ENCODE measurements at places on chromosomes 12 and 14.

DNA sequence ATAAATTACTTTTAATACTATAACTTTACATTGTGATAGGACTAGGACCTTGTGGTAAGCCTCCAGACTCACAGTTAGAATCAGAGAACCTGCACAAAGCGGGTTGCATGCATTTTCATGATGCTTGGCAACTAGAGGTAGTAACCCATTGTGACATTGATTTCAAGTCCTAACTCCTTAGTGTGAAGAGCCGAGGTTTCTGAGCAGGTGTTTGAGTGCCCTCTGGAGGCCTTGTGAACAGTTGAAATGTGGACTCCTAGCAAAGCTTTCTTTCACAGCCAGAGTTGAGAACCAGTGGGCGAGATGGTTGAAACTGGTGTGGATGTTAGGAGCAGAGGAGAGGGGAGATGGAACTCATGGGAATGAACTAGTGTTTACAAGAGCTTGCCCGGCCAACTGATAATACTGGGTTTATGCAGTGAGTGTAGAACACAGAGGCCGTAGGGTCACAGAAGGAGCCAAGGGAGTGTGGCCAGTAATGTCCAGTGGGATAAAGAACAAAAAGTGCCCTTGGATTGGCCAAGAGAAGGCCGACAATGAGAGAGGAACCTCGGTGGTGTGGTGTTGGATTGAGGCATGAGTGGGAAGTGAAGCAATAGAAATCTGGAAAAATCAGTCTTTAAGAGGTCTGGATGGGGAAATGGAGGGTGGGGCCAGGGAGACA, 10.9 kb downstream of the ZNF664 start:
- peak; percentile 20 for DNase-seq

DNA sequence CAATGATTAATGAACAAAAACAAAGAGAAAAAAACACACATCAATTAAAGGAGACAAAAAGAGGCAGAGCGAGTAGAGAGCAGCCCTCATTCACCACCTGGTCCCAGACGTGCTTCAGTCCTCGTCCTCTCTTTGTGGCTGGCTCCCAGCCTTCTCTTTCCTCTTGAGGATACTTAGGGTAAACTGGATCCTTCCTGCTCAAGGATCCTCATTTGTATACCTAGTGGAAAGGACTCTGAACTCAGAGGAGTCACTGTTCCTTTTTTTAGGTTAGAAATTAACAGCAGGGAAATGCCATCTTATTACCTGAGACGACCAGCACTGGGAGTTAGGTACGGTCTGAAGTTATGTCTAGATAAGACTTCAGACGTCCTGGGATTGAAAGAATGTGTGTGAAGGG, 9.7 kb downstream of the MLEC start:
- no peak for DNase-seq

DNA sequence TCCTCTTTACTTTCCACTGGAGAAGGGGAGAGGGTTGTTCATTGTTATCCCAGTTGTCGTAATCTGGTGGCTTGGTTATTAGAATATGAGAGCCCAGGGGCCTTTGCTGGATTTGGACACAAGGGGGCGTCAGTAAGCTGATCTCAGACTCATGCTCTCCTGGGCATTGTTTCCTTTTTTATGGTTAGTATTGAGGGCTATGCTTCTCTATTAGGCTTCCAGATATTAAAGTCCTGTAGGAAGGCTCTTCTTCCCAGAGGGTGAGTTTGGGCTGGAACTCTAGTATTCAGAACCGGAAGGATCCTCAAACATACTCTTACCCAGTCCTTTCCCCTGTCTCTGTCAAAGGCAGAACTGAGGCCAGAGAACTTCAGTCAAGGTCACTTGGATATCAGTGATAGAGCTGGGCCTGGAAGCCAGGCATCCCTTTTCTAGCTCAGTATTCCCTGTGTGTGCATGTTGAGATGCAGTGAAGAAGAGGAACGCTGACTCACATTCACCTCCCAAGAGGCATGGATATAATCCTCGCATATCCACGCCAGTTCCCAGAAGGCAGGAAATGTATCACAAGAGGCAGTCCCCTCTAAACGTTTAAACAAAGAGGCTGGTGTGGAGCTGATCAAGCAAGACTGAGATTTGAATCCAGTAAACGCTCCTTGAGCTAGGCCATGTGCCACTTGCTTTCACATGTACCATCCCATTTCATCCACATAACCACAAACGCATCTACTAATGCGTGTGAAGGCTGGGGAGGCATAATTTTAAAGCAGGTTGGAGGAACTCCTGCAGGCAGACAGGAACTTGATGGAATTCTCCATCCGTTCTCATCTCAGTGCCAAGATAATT, 41.6 kb downstream of the UBE3B start:
- peak; percentile 75 for DNase-seq

GRCh38 chr12:88866881-88867280, 286.6 kb upstream of the KITLG start:
- no peak for DNase-seq

- peak; percentile 68 for DNase-seq
Measured at GRCh38 chr12:72272091-72272661, at the start of gene TRHDE. TRHDE (plus strand) TSS chr12:72272370; CDS start chr12:72272644, 274 bp downstream.

DNA sequence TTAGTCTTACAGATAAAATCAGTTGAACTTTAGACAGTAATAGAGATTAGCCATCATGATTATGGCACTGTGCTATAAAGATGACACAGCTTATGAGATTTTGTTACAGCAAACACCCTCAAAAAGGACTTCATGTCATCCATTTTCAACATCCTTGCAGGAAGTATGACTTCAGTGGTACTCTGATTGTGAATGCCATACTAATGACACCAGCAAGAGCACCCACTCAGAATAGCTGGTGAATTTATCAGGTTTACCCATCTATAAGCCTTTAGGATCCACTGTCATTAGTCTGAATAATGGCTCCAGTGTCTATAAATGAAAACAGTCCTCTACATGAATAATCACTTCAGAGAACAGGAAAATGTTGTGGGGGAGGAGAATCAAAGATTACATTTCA, 615.2 kb downstream of the RPS29 start:
- DNase-seq, result no peak

GRCh38 chr14:92264195-92264594, 58.8 kb upstream of the SLC24A4 start:
- DNase-seq, result no peak

- no peak for DNase-seq
Measured at GRCh38 chr12:55057481-55057880, 37.7 kb downstream of the NEUROD4 start.

DNA sequence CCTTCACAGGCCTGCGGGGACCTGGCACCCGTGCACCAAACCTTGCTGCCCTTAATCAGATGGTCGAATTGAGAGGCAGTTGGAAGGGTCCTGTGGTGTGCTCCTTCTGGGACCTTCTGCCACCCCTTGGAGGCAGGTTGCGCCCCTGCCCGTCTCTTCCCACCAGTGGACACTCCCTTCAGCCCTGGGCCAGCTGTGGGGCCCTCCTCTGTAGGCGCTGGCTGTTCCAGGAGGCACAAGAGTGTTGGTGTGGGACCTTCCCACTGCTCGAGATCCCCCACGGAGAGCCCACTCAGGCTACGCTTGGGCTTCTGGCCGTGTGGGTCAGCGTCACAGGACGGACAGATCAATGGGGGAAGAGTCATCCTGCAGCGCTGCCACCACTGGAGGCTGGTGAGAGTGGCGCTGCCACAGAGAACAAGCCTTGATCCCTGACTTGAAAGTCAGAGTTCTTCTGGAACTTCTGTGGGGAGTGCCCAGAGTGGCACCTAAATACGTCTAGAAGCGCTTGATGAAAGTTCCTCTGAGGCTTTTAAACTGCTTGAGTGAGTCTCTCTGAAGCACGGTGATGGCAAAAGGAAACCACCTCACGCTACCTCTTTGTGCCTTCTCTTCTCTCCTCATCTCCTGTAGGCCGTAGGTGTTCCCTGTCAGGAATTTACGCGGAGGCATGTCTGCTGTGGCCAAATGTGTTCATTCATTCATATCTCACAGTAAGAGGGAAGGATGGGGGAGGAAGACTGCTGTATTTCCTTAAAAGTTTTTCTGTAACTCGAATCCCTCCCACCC, 48.3 kb downstream of the TRAF3 start:
- no peak for DNase-seq

- DNase-seq, result no peak
Measured at GRCh38 chr12:43098071-43098470, 453.9 kb downstream of the ADAMTS20 start.

GRCh38 chr12:96419576-96420276, 19.5 kb upstream of the CDK17 start:
- DNase-seq, result no peak

DNA sequence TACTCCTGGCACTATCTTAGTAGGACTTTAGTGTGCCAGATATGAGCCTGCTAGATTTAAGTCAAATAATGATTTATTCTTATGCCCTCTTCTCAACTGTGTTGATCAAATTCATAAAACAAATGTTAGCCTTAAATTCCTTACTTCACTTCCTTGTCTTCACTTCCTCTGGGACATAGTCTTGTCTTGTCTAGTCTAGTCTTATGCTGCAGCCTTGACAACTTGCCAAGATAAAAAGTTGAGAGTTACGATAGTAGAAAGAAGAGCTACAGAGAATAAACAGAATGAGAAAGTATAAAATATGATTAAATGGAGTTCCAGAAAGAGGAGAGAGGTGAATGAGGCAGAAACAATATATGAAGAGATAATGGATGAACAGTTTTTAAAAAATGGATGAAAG, 378.1 kb downstream of the DAD1 start:
- DNase-seq, result no peak

DNA sequence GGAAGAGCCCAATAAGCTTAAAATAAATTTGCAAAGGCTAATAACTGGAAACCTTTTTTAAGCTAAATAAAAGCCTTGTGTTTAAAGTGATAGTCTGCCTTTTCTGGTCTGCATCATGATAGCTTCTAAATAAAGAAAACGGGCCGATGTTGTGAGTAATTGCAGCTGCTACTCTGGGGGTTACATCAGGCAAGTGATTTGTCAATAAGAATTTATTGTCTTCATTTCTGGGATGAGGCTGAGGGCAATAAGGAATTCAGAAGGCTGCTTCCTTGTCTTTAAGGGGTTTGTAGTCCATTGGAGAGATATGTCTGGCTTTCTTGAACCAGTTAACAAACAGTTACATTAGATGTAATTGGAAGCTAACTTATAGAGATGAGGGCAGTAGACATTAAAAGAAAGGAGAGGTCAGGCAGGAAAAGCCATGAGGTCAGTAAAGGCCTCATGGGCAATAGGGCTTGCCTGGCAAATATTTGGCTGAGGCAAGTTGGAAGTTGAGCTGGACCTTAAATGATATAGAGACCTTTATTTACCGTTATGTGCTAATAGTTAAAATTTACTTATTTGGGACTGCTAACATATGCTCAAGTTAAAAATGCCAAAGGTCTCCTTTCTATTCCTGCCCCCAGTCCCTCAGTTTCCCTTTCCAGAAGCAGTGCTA, 85.0 kb downstream of the CRADD start:
- no peak for DNase-seq

DNA sequence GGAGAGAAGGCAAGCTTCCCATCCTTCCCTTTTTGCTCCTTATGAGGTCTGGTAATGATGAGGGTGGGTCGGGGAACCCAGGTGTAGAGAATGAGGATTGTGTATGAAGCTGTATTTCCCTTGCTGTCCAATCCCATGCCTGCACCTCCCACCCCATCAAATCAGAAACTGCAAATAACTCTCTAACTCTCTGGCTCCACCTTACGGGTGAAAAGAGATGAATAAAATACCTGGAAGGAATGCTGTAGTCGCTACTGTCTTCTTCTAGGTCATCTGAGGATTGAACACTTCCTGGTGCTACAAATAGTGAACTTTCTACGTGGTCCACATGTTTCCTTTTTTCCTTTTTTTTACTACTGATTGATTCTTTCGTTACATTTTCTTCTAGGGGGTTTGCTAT, 38.9 kb upstream of the DICER1 start:
- DNase-seq, result no peak

DNA sequence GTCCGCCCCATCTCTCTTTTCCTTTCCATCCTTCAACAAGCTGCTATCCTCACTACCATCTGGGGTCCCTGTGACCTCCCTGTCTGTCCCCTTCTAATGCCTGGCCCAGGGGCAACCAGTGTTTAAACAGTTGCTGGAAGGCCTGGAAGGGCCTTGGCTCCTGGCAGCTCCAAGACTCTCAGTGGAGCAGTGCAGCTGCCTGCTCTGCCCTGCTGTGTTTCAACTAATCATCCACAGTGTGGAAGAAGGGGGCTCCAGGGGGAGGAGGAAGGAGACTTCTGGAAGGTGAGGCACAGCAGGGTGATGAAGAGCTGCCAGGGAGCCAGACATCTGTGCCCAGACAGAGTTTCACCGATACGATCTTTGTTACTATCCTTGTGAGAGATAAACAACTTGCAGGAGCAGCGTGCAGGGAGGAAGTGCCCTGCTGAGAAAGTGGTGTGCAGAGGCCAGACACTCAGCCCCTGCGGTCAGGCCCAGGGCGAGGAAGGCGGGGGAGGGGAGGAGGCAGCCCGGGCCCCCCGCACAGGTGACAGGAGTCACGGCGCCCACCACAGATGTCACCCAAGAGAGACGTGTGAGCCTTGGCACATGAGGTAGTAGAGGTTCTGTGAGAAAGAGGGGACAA, 1061.8 kb downstream of the BCL11B start:
- no peak for DNase-seq

- no peak for DNase-seq
Measured at GRCh38 chr12:85693093-85693665, 143.0 kb downstream of the RASSF9 start.

- peak; percentile 41 for DNase-seq
Measured at GRCh38 chr14:37595809-37596621, 586 bp downstream of the TTC6 start.

GRCh38 chr12:107778383-107779025, 4.0 kb downstream of the ASCL4 start:
- no peak for DNase-seq

DNA sequence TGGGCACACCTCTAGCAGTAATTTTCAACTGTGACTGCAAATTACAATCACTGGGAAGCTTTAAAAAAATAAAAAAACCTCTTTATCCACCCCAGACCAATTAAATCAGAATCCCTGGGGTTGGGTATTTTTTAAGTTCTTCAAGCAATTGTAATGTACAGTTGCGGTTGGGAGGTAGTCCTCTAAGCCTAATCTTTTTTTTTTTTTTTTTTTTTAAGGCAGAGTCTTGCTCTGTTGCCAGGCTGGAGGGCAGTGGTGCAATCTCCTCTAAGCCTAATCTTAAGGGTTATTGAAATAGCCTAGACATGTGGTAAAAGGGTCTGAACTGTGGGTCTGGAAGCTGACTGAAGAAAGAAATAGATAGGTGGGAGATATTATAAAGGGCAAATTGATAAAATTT, 230.5 kb downstream of the AKAP6 start:
- DNase-seq, result no peak

DNA sequence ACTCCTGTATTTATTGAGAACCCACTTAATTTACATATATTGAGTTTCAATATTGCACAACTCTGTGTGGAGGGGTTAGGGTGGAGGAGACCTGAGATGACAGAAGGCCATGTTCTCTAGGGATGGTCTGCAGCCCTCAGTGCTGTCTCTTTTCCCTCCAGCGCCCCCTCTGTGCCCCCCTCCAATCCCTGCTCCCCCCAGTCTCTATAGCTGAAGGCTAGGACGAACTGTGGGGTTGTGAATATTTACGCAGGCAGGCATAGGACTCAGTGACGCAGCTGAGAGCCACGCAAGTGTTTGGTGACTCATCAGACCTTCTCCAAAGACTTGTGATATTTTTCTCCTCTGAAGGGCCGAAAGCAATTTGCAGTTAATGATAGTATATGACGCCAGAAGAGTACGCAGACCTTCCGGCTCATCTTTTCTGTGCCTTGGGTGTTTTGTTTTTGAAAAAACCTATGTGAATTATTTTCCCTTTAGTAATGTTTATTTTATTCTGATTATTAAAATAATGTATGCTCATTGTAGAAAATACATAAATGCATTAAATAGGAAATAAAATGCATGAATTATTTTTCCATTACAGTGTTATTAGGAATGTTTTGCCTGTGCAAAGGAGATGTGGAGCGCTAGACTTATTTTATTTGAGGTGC, 85.3 kb downstream of the SLC25A47 start:
- DNase-seq, result no peak

GRCh38 chr14:20658246-20658645, 16.8 kb upstream of the OR6S1 start:
- DNase-seq, result no peak
